Urinary bladder (tissue), 4 donors: ENCODE measurements at places on chromosomes 6 and 20.

GRCh38 chr20:44642203-44643153, 9.0 kb downstream of the ADA start:
- DNase-seq: peak; percentile 25

DNA sequence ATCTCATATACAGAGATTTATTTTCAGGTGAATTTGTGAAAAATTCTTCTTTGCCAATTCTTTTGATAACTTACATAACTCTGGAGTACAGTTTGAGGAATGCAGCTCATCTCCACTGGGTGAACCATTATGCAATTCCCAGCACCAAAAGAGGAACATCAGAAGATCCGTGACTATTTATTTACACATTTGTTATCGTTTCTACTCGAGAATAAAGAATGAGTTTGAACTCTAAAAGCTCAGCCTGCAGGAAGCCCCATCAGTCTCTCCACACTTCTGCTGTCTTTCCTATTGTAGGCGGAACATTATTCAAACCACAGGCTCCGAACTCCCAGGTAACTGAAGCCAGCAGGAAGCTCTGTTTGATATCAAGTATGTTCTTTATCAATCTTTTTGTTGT, 95.9 kb upstream of the IFNGR1 start:
- no peak for DNase-seq

GRCh38 chr20:54557806-54558590, 82.6 kb downstream of the DOK5 start:
- DNase-seq: no peak

DNA sequence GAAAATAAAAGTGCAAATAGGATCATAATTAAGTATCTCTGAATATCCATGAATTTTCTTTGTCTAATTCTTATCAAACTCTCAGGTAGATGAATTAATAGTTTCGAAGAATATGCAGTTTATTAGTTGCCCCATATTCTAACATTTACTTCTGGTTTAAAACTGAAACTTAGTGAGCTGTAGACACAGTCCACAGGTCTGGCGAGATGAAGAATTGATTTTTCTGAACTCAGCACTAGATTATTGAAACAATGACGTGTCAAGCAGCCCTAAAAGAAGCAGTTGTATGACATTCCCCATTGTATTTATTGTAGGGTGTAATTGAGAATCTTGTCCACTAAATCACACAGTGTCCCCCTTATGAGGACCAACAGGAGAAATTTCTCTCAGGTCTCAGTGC, 407.1 kb downstream of the GRIK2 start:
- no peak for DNase-seq

- no peak for DNase-seq
Observed at GRCh38 chr6:145214570-145214969, 520.8 kb downstream of the EPM2A start.

GRCh38 chr20:1844325-1845162, 50.7 kb upstream of the SIRPA start:
- no peak for DNase-seq
